Fibroblast of upper back skin (primary cell): ENCODE measurements at places on chromosomes 6 and 20.

DNA sequence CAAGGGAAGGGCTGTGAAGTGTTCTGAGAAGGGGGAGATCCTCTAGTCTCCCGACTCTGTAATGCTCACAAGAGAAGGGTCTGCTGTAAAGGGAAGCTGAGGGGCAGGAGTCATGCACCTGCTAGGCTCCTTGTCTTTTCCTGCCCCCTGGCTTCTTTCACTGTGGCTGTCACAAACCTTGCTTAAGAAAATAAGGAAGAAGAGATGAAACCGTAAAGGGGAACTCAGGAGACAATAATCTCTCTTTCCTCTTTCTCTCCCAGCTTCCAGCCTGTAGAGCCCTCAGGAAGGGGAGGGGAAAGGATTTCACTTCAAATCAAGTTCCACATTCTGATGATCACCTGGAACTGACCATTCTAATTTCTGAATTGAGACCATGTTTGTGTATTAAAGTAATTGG, 26.3 kb downstream of the SLC13A3 start:
- DNase-seq: no peak

GRCh38 chr6:35833536-35833935, 28.4 kb downstream of the LHFPL5 start:
- no peak for DNase-seq

GRCh38 chr6:4271761-4272470, 136.5 kb upstream of the ECI2 start:
- peak; percentile 19 for DNase-seq

- no peak for DNase-seq
Measured at GRCh38 chr20:646107-646867, 6.7 kb downstream of the SRXN1 start.

GRCh38 chr6:34462551-34462971, 3.3 kb upstream of the PACSIN1 start:
- DNase-seq: peak; percentile 18

- no peak for DNase-seq
Measured at GRCh38 chr6:31666337-31666965, 571 bp downstream of the CSNK2B start.

DNA sequence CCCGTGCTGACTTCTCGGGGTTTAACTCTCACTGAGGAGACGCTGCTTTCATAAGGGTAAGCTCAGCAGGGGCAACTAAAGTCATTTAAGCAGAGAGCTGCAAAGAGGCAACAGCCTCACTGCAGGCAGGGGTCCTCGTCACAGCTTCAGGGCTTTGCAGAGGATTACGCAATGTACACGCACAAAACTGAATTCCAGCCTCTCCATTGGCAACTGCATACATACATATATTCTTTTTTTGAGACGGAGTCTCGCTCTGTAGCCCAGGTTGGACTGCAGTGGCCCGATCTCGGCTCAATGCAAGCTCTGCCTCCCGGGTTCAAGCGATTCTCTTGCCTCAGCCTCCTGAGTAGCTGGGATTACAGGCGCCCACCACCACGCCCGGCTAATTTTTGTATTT, 2.4 kb downstream of the GMEB2 start:
- DNase-seq: peak; percentile 50

- DNase-seq: peak; percentile 6
Measured at GRCh38 chr6:46411456-46412197, 79.6 kb downstream of the RCAN2 start.

DNA sequence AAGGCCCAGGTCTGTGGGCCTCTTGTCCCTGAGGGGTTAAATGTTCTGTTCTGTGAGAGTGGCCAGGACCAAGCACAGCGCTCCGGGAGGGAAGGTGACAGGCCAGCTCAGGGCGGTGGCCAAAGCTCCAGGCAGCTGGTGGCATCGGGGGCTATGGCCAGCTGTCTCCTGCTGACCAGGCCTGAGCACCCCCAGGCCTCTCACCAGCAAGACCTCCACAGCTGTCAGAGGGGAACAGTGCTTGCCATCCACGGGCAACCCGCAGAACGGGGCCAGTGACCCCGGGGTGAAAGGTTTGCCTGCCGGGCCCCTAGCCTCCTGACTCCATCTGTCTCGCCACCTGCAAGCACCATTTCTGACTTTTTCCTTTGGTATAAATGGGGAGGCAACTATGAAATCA, 46.0 kb downstream of the EYA2 start:
- no peak for DNase-seq

DNA sequence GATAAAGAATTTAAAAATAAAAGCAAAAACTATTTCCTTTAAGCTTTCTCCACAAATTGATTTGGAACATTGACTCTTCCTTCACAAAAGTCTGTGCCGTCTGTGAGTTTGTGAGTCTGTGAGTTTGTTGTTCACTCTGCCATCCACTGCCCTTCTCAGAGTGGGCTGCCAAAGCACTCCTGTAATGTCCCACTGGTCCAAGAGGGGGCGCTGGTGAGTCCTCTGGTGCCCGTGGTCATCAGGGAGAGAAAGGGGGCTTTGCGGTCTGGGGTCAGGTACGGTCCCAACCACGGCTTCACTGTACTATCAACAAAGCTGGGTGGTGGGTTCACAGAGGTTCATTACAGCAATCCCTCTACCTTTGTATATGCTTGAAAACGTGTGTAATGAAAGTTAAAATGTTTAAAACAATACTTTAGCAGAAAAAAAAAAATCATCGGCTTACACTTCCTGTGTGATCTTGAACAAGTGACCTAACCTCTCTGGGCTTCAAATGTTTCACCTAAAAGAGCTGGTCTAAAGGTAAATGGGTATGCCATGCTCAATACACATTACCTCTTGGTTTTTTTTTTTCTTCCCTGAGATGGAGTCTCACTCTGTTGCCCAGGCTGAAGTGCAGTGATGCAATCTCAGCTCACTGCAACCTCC, 5.6 kb upstream of the ANKRD60 start:
- no peak for DNase-seq

- peak; percentile 57 for DNase-seq
Measured at GRCh38 chr6:113055061-113055460, 707.9 kb downstream of the RFPL4B start.

DNA sequence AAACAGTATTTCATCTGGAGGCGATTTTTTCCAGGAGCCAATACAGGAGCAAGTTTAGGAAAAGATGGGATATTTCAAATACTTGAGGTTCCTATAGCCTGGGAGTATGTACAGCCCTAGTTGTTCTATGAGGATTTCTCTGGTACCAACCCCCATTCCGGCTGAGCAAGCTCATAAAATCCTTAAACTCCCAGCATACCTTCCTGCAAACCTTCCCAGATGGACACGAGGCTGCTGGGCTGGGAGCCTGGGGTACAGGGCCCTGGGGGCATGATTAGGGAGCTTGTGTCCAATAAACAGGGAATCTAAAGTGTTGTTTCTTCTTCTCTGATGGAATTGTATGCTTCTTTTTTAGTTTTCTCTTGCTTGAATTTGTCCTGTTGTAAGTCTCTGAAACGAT, 1.5 kb downstream of the PRRC2A start:
- DNase-seq: peak; percentile 38

GRCh38 chr6:97026298-97026697, 101.8 kb downstream of the KLHL32 start:
- DNase-seq: no peak

GRCh38 chr20:49318430-49319207, 40.8 kb upstream of the ZNFX1 start:
- no peak for DNase-seq

DNA sequence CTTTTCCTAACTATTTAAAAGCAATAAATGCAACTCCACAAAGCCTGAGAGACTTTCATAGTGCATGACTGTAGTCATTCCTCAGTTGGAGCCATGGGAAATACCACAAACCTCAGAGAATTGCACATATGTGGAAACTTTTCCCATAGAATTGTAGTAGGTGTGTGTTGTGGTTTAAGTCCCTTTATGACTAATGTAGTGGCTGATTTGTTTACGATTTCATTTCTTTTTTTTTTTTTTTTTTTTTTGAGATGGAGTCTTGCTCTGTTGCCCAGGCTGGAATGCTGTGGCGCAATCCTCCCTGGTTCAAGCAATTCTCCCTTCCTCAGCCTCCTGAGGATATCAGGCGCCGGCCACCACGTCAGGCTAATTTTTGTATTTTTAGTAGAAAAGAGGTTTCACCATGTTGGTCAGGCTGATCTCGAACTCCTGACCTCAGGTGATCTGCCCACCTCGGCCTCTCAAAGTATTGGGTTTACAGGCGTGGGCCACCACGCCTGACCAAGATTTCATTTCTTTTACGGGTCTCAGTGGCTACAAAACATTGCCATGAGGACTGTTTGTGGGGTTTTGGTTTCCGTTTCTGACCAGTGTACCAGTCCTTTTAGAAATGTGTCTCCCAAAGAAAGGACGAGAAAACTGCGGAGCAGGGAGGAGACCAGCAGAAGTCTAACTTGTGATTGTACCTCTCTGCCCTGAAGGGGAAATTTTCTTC, 212.1 kb upstream of the MARCKS start:
- DNase-seq: peak; percentile 99

DNA sequence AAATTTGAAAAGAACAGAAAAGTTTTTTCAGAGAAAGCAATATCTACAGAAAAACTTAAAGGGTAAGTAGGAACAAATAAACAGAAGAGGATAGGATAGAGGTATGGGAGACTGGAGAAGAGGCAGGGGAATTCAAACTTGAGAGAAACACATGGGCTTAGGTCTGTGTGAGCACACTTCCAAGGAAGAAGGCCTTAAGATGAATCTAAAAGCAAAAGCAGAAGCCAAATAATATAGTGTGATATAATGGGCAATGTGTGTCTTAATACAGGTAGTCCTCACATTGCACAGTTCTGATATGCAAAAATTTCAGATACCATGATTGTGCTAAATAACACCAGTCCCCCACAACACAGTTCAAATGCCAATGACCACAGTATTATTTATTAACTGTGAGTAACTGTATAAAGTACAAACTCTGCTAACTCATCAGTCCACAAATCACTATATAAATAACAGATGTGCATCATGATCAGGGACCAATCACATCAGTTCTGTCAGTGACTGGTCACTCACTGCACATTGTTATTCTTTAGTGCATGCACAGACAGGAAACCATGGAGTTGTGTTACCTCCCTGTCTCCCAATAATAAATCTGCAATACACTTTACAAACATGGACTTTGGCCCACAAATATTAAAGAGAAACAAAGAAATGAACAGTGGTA, 18.6 kb downstream of the SNX14 start:
- peak; percentile 72 for DNase-seq

- DNase-seq: no peak
Measured at GRCh38 chr20:31604567-31605030, 490 bp upstream of the ID1 start.

DNA sequence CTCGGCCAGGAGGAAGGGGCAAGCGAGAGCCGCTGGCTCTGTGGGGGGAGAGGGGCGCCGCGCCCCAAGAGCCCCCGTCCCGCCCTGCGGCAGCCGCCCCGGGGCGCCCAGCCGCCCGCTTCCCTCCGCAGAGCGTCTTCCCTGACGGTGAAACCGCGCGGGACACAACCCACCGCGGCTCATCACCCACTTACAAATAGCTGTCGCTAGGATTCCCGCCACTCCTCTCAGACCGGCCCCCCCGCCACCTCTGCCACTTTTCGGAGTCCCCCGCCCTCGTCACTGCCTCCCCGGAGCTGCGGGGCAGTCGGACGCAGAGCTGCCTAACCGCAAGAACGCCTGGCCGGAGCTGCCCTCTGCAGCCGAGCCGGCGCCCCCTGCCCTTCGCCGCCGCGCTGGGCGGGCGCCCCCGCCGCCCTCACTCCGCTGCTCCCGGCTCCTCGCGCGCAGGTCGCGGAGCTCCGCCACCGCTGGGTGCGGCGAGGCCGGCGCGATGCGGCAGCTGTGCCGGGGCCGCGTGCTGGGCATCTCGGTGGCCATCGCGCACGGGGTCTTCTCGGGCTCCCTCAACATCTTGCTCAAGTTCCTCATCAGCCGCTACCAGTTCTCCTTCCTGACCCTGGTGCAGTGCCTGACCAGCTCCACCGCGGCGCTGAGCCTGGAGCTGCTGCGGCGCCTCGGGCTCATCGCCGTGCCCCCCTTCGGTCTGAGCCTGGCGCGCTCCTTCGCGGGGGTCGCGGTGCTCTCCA, at the start of gene SLC35D3:
Gene SLC35D3, plus strand, starts transcription at position 366 of the 749 bp plus-strand sequence. Its CDS starts 128 bp downstream, at position 494.
- DNase-seq: no peak

GRCh38 chr6:760982-761955, 68.3 kb upstream of the EXOC2 start:
- DNase-seq: no peak

GRCh38 chr6:42269553-42269952, 51.9 kb upstream of the MRPS10 start:
- no peak for DNase-seq

DNA sequence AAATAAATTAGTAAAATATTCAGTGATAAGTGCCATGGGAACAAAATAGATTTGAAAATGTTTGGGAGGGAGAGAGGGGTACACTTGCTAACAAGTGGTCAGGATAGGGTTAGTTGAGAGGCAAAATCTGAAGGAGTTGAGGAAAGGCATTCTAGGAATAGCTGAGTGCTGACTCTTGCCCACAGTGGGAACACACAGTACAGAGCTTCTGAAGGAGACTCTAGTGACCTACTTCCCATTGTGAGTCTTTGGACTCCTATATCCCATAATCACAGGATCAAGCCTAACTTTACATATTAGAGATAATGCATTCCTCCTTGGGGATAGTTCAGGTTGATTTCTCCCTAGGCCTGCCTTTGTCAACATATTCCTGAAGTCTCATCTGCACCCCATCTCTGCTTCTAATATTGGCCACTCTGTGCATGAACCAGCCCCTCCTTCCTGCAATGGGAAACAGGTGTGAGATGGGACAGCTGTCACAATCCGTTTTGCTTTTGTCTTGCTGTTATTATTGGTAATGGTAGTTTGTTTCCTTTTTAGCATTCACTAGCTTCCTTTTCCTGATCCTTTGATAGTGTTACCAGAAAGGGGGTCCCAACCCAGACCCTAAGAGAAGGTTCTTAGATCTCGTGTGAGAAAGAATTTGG, 2.6 kb upstream of the TRIM38 start:
- DNase-seq: no peak

DNA sequence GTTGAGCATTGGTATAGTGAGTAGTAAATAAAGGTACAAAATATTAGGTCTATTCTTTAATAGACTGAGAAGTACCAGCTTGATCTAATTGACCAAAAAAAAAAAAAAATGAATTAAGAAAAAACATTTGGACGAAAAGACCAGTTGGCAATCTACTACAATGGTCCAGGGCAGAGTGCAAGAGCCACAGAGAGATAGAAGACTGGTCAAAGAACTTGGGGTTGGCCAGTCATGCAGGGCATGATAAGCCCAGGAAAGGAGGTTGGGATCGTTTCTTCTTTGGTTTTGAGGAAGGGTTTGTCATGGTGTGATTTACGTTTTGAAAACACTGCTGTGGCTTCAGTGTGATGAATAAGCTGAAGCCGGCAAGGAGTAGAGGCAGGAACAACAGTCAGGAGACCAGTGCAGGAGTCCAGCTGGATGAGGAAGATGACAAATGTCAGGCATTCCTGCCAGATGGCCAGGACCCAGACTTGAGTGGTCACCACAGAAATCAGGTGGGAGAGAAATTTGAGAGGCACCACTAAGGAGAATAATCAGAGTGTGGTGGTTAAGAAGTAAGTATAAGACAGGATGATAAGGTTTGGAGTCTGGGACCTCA, 14.0 kb downstream of the SMLR1 start:
- peak; percentile 33 for DNase-seq

DNA sequence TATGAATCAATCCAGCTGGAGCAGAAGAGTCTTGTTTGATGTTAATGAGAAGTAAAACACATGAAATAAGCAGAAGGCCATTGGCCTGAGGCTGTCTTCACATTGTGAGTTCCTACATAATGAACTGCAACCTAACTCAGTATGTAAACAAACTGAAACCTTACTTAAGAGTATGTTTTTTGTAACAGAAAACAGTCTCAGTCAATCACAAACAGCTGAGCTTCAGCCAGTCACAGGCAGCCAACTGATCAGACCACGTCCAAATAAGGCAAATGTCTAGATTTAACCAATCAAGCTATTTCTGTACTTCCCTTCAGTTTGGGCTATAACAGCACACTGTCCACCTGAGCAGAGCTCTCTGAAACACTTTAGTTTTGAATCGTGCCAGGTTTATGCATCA, 234.7 kb downstream of the TRDN start:
- DNase-seq: no peak
